ENCODE measurements at places on chromosomes 2 and 18.
A peak's percentile ranks its signal among the peaks of the same experiment; 100 is the strongest.

DNA sequence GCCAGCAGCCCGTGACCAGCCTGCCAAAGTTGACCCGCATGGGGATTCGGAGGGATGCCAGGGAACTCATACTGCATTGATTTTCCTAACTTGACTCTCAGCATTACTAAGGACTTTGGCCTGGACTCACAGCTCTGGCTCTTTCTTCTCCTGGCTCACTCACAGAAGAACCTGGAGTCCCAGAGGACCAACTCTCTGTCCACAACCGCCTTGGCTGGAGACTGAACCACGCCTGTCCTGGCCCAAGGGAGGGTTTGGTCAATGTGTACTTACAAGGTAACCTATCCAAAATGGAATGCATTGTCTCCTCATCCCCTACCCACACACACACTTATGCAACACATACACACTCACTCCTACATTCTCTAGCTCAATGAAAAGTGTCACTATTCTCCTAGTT is 135.6 kb upstream of the KLHL29 start:
- DNase-seq, result no peak

DNA sequence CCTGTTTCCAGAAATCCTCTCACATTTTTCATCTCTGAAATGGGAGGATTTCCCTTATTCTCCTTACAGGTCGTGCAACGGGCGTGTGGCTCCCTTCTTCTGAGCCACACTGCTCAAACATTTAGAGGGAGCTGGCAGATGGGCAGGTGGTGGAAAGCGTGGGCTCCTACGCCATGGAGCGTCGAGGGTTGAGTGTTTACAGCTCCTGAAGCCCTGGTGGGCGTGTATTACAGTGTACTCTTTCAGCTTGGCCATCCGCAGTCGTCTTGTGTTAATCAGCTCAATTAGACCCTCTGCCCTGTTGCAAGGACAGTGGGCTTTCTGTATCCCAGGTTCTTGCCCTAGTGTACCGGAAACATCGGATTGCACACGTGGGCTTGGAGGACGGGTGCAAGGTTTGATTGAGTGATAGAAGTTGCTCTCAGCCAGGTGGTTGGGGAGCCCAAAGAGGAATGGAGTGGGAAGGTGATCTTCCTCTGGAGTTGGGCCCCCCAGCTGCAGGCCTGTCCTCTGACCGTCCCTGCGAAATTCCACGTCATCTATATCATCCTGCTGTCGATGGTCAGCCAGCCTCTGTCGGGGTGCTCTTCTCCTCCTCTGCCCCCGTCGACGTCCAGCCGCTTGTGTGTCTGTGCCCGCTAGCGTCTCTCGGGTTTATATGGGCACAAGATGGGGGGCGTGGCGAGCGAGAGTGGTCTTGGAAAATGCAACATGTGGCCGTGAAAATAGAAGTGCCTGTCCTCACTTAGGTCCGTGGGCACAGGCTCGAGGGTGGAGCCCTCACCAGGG is 120.3 kb upstream of the DSEL start:
- DNase-seq, result no peak

GRCh38 chr2:208182835-208183234 is 7.0 kb downstream of the C2orf80 start:
- DNase-seq, result no peak

DNA sequence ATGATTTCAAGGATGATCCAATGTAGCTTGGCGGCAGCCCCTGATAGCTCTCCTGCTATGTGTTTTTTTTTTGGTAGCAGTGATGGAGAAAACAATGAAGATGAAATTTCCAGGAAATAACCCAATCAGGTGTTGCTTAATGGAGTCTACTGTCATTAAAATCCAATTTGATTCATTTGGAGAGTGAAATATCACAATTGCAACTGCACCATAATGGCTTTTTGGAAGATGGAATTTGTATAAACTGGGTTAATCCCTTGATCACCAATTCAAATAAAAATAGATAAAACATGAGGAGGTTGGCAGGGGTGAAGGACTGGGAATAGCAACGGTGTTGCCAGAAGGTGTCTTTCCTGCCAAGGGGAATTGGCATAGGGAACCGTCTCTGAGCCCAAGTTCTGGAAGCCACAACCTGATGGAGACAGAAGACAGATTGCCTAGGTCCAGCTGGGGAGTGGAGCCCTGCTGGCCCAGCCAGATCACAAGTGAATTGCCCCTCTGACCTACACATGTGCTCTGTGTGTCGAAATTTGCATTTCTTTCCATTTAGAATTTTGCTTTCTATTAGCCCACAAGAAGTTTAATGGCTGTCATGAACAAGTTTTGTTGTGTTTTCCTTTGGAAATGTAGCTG is 170.3 kb upstream of the SPRED2 start:
- DNase-seq, result no peak

DNA sequence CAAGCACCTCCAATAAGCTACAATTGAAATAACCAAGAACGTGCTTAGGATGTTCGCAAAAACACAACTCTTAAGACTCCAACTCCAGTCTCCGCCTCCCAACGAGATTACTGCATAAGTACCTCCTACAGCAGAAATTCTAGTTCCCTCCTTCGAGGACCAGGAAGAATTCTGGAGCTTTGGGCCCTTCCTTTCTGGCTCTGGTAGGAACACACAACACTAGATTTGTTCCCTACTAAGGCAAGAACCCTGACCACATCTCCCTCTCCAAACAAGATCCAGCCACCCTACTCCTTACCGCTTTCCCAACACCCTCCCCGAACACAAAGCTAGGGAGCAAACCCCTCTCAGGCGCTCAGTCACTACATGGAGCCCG is 721 bp downstream of the ADAM17 start:
- no peak for DNase-seq

- DNase-seq, result peak; percentile 1
These were observed 153.0 kb downstream of the TMEM247 start for GRCh38 chr2:46632349-46632748.

GRCh38 chr2:214019973-214020345 is 390.9 kb upstream of the VWC2L start:
- no peak for DNase-seq
